ENCODE measurements at places on chromosomes 2 and 18.

GRCh38 chr18:12027046-12027445, 45.7 kb downstream of the IMPA2 start:
- DNase-seq: no peak

GRCh38 chr2:199870581-199870980, 19.6 kb upstream of the FTCDNL1 start:
- DNase-seq: no peak

- no peak for DNase-seq
These were observed 154.1 kb upstream of the THUMPD2 start for GRCh38 chr2:39933196-39933595.

DNA sequence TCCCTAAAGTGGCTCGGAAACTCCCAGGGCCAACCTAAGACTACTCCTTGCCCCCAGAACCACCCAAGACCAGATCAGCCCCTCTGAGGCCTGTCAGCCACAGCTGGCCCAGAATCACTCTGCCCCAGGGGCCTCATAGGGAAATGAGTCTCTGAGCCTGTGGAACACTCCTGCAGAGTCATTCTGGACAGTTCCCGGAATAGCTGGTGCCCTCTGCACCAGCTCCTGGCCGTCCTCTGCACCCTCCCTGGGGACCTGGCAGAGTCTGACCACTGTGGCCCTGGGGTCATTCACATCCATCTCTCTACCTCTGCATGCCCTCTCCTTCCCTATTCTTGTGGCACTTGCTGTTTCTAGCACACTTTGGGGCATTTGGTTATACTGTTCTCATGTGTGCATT, 14.6 kb upstream of the TMEM214 start:
- DNase-seq: no peak
